SK-N-SH (cell line): ENCODE measurements at places on chromosomes 6 and 20.

DNA sequence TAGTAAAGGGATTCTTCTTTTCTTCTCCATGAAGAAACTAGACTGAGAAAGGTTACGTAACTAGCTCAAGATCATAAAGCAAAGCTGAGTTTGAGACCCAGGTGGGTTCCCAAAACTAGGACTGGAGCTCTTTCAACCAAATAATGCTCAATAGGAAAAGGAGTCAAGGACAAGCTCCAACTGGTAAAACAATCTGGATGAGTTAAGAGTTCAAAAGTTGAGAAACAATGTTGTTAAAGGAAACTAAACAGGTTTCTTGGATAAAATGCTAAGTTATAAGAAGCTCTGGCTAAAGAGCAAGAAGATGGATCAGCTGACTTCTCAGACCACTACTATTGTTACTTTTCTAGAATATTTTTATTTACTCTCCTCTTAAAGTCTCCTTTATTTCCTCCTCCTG is 137.3 kb downstream of the MMS22L start:
- DNase-seq: no peak

- peak; percentile 53 for DNase-seq
Observed at GRCh38 chr20:3000852-3001523, 42.4 kb upstream of the GNRH2 start.

- no peak for DNase-seq
Observed at GRCh38 chr6:81861281-81861680, 108.8 kb upstream of the TENT5A start.

DNA sequence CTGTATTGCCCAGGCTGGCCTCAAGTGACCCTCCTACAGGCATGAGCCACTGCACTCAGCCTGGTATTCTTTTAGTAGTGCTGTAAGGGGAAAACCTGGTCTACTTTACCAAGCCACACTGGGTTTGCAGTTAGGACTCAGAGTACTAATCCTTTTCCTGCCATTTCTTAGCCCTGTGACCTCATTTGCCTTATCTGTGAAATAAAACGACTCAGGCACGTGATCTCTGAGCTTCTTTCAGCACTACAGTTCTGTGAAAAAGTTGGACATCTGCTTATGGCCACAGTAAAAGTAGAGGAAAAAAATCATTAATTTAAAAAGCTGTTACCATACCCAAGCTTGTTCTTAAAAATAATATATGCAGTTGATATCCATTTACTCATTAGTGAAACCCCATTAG is 1007.5 kb downstream of the KIF16B start:
- no peak for DNase-seq

GRCh38 chr6:41970436-41970846 is 28.8 kb upstream of the CCND3 start:
- DNase-seq: no peak

DNA sequence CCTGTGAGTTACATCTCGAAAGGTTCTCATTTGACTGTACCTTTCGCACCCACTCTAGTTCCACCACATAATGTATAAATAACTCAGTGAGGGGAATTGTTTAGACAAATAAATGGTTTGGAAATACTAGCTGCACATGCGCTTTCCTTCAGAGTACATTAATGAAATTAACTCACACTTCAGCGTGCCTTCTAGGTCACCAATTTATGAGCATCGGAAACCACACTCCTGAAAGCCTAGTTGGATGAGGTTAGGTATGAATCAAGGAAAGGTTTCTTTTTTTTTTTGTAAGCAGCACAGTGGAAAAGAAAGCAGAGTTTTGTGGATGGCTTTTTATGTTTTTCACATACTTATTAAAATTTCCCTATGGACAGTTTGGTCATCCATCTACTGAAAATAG is 247.8 kb upstream of the TCF21 start:
- no peak for DNase-seq

DNA sequence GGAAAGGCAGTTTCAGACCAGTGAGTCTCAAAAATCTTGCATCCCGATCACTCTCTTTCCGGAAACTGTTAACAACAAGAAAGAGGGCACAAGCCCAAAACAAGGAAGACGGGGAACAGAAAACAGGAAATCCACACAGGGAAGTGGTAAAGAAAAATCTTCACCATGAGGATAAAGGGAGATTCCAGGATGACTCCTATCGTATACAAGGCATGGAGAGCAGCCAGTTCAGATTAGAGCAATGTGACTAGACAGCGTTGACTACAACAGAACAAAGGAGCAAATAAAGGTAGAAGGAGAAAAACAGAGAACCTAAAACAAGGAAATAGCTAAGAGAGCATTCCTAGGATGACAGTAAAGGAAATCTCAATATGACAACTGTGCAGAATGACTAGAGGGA is 26.5 kb downstream of the VNN1 start:
- DNase-seq: no peak

DNA sequence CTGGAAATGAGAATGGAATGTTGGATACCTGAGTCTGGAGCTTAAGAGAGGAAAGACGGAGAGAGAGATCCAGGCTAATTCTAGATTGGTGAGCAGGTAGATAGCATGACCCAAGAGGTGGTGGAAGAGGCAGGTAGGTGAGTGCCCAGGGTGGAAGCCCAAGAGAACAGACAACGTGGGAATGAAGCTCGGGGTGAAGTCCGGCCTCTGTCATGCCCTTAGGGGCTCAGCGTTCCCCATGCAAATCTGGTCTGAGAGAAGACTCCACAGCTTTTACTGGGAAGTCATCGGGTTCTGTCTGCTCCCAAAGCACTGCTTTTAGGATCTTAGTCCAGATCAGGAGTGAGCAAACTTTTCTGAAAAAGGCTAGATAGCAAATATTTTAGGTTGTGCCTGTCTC is 3.6 kb downstream of the NELFCD start:
- no peak for DNase-seq

DNA sequence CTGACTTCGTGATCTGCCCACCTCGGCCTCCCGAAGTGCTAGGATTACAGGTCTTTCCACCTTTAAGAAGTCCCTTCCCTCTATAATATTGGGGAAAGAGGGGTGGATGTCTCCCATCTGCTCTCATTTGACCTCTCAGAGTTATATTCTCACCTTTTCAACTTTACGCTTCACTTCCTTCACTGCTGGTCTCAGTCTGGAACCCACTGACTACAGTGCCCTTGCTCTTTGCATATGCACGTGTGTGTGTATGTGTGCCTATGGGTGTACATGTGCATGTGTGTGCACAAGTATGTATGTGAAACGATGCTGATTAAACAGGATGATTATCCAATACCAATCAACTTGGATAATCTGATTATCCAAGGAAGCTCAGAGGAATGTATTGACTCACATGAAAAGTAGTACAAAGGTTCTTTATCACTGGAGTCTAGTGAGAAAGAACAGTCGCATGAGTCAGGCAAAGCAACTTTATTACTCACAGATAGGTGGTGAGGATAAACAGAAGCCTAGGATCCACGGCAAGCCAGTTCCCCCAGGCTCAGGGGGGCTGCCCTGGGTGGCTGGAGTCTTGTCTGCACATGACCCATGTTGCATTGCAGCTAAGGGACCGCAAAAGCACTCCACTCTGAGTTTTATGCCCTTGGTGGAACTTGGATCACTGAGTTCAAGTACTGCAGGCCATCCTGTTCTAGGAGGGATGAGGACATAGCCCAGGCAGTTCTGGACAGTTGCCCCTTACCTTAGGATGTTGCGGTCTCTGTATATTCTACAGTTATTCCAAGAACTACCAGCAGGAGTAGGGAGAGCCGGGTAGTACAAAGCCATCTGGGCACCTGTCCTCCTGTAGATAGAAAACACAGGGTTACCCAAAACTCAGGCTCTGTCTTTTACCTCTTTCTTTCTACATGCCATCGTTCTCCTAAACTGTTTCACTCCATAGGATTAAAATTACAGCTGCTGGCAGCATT is 50.9 kb downstream of the SNRNP48 start:
- DNase-seq: no peak

- peak; percentile 30 for DNase-seq
Observed at GRCh38 chr6:98944598-98945081, 3.1 kb downstream of the FBXL4 start.

DNA sequence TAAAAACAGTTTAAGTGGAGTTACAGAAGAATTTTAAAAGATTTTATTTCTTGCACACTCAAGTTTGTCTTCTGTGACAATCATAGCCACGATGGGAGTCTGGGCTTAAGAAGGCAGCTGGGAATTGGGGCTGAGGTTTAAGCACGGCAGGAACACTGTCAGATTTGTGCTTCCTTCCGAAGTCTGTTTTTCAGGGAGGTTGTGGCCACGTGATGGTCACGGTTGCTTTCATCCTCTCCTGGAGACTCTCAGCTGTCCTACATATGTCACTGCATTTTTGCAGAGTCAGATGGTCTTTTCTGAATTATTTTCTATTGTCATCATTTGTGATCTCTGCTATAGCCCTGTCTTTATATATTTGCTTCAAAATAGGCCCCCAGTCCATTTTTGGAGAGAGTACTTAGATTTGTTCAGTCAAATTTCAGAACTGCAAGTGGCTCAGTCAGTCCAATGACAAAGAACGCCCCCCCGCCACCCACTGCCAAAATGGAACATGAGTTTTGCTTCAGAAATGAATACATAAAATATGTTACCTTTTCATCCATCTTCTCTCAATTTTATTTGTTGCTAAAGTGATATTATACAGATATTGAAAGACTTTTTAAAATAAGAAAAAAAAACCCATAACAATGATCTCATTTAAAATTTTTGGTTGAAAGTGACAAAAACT is 111.8 kb upstream of the ZFP64 start:
- no peak for DNase-seq

DNA sequence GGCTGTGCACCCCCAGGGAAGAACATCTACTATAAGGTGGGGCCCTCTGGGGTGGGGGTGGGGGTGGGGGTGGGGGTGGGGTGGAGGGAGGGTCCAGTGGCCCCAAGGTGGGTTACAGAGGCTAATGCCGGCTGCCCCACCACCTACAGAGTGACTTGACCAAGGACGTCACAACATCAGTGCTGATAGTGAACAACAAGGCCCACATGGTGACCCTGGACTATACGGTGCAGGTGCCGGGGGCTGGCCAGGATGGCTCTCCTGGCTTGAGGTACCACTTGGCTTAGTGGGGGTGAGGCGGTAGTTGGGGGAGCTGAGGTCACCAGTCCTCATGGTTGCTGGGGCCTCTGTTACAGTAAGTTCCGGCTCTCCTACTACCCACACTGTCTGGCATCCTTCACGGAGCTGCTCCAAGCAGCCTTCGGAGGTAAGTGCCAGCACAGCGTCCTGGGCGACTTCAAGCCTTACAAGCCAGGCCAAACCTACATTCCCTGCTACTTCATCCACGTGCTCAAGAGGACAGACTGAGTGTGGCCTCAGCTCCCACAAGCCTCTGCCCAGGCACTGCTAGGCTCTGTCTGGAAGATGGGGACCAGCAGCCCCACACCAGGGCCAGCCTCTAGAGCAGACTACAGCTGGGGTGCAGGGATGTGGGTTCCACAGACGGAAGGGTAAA is 2.8 kb downstream of the GNMT start:
- no peak for DNase-seq

DNA sequence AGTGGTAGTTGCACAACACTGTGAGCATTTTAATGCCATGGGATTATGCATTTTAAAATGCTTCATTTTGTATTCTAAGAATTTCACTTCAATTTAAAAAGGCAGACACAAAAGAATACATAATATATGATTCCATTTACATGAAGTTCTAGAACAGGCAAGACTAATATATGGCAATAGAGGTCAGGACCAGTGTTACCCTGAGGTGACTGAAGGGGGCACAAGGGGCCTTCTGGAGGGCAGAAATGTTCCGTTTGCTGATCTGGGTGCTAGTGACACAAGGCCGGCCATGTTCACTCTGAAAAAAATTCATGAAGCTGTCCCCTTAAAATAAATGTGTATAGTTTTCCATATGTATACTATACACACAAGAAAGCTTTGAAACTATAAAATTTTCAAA is 28.5 kb downstream of the TASP1 start:
- peak; percentile 9 for DNase-seq

DNA sequence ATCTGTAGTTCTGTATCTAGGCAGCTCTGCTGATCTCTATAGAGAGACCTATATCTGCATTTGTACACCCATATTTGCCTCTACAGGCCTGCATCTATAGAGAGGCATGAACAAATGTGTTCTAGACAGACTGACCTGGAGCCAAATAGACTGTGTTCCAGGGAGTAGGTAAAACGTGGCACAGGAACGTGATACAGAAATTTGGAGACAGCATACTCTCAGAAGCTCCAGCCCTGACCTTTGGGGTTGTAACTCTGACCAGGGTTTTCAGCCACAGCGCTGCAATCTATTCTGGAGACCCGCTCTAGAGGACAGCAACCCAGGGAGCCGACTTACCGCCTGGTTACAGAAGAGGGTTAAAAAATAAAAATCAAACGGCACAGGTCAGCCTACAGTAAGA is 983 bp downstream of the RBBP9 start:
- DNase-seq: peak; percentile 47

DNA sequence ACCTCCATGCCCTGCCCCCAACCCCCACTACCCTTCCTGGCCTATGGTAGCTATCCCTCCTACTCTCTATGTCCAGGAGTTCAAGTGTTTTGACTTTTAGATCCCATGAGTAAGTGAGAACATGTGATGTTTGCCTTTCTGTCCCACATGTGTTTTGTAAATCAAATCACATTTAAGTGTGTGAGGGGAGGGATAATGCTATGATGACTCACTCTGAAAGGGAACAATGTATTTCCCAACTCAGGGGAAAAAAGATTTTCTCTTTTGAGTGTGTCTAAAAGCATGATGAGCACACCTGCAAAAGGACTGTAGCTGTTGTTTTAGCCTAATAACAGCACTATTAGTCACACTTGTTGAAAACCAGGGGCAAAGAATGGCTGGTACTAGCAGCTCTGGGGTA is 193.7 kb downstream of the GJA10 start:
- no peak for DNase-seq

- no peak for DNase-seq
Observed at GRCh38 chr6:18047406-18047805, 60.0 kb upstream of the KIF13A start.

- DNase-seq: no peak
Observed at GRCh38 chr20:63956664-63957003, 418 bp upstream of the UCKL1 start.

GRCh38 chr6:24599179-24599578 is 46.8 kb downstream of the KIAA0319 start:
- DNase-seq: no peak

DNA sequence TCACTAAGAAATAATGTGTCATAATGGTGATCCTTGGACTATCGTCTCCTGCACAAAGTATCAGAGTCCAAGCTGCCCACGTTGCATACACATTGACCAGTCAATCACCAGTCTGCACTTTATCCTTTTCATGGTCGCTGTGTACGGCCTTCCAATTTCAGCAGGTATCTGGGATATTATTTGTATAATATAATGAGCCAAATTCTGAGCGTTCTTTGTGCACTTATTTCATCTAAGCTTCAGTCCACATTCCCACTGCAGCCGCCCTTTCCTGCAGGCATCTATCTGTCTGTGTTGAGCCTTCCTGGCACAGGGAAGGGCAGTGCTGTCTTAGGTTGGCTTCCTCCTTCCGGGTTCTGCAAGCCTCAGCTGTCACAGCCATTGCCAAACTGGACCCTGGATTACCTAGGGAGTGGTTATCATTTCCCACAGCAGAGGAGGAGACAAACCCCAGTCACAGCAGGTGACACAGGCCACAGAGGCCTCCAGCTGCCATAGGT is 174.3 kb downstream of the TTLL2 start:
- DNase-seq: no peak
